ENCODE measurements at places on chromosomes 2 and 18.

- DNase-seq = no peak
Observed at GRCh38 chr18:69947361-69948133, at the start of gene CD226. CD226 (minus strand) TSS chr18:69947873; CDS start chr18:69947406, 467 bp downstream.

GRCh38 chr2:226813148-226813701, 13.6 kb upstream of the IRS1 start:
- DNase-seq = no peak

- no peak for DNase-seq
Observed at GRCh38 chr2:74577448-74577847, 22.9 kb downstream of the DOK1 start.

DNA sequence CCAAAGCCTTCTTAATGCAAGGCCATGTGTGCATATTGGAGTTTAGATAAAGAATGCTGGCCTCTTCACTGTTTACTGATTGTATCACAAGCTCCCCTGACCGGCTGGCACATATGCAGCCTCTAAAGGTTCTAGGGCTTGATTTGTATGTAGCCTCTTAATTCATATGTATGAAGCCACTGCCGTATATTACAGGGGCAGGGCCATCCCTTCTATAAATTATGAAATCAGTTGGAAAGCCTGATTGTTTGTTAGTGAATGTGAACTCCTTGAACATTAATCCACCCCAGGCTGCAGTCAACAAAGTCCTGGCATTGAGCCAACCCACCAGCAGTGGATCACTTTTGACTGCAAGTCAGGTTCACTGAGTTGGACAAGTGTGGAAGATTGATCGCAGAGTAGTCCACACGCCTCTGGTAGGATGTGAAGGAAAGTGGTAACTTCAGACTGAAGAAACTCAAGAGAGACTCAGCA, 61.6 kb upstream of the PARD3B start:
- no peak for DNase-seq

GRCh38 chr2:234444893-234445292, 52.0 kb downstream of the ARL4C start:
- no peak for DNase-seq

GRCh38 chr2:211114826-211115455, 558.5 kb downstream of the CPS1 start:
- DNase-seq = no peak

DNA sequence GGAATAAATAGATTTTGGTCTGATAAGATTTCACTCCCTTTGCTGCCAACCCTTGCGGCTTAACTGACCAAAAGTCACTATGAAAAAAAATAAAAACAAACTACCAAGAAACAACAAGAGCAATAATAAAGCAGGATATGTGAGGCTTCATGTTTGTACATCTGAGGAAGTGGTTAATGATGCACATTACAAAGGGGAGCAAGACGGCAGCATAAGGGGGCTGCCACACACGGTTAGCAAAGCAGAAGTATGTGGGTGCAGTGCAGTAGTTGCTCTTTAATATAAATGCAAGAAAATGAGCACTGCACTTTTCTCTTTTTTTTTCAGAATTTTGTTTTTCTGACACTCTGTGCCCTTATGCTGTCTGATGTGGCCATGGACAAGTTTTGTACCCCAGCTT, 377.1 kb upstream of the CNTNAP5 start:
- DNase-seq = no peak

DNA sequence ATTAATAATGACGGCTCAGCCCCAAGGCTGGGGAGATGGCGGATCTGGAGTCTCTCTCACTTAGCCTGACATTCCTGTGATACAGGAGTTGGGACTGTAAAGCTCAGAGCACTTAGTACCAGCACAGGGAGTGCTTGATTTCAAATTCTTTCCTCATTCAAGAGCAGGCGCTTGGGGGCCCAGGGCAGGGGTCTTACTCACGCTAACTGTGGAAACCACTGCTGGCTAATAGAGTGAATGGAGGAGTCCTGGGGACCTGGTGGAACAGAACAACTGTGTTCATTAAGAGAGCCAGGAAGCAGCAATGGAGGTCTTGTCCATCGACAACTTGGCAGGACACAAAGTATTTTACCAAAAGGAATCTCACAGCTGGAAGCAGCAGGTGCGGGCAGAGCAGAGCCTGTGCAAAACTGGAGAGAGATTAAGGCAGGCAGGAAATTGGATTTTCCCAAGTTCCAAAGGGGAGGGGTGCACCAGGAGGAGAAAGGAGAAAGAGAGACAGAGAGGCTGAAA, 358.9 kb downstream of the TNS1 start:
- no peak for DNase-seq

Measured in stimulated activated CD4-positive, alpha-beta T cell treated with anti-CD3 and anti-CD28 coated beads, Interleukin-12 subunit alpha, Interleukin-12 subunit beta, amount 100 ng/mL, for 48 hours (primary cell).